ENCODE measurements at places on chromosomes 5 and 9.

DNA sequence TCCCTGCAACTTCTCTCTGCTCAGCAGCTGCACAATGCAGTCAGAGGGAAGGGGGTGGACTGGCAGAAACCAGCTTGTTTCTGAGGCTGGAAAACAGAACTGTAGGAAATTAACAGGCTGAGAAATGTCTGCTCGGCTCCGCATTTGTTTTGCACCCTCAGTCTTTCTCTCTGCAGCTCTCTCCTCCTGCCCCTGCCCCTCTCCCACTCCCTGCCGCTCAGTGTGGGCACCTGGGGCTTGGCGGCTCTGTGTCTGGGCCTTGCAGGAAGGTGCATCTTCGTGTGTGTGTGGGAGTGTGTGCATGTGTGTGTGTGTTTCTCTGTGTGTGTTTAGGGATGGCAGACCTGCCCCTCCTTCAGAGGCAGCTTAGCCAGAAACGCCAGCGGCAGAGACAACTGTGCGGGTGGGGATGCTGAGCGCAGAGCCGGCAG lies 53.0 kb downstream of the PCDH1 start:
- no peak for DNase-seq

DNA sequence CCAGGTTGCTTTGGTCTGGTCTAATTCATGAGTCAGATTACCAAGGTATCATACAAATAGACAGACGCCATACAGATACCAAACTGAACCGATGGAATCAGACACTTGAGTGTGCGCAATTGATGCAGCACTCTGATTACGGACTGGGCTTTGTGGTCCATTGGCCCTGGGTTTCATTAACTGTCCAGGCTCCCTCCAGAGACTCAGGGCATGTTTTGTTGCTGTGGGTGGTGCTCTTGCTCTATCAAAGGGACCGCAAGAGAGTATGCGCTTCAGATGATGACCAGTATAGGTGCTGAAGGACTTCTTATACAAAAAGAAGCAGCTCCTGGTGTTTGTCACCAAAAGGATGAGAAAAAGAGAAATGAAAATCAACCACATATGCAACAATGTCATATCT lies 36.9 kb upstream of the ANKRD55 start:
- DNase-seq = no peak

GRCh38 chr9:122386311-122386872 lies 15.6 kb downstream of the PTGS1 start:
- DNase-seq = no peak

- DNase-seq = no peak
Observed at GRCh38 chr9:103734471-103734870, 359.6 kb upstream of the SMC2 start.

- no peak for DNase-seq
Observed at GRCh38 chr9:119284118-119284517, 85.1 kb downstream of the BRINP1 start.

GRCh38 chr5:174293006-174293405 lies 247.5 kb downstream of the NSG2 start:
- DNase-seq = no peak

GRCh38 chr5:149651686-149652085 lies 70.4 kb downstream of the ARHGEF37 start:
- DNase-seq = peak; percentile 21

DNA sequence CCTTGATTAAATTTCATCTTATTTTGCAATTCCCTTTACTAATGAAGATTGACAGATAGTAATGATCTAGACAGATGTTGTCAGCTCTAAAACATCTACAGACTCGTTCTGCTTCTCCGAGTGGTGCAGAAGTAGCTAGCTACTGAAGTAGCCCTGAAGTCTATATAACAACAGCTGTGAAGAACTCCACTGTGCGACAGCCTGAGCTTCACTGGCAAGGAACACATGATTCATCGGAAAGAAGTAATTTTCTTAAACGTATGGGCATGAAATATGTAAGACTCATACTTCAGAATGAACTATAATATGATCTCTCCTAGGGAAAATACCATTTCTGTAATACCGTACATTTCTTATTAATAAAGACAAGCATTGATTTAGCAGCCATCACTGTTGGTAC lies 96.2 kb downstream of the TRPM3 start:
- no peak for DNase-seq

- DNase-seq = no peak
Observed at GRCh38 chr5:31231177-31231838, 37.8 kb downstream of the CDH6 start.

GRCh38 chr9:4866239-4866969 lies 73.7 kb downstream of the RCL1 start:
- DNase-seq = peak; percentile 17

- no peak for DNase-seq
Observed at GRCh38 chr5:57937501-57938173, 455.0 kb upstream of the ACTBL2 start.

- no peak for DNase-seq
Observed at GRCh38 chr5:55701462-55702103, 10.5 kb downstream of the SLC38A9 start.

- no peak for DNase-seq
Observed at GRCh38 chr9:72779614-72780013, 173.2 kb downstream of the ALDH1A1 start.
